ENCODE measurements at places on chromosomes 3 and 15. TPM values are rescaled to one million over a fixed set of nuclear protein-coding genes. Genes with fewer than 3 reads are reported as not detected.

The ADAMTS7 gene
- 1.3 TPM for total RNA-seq

The TYRO3 gene
- 30.8 TPM for total RNA-seq

The ONECUT1 gene
- total RNA-seq: not detected

The PLA2G4E gene
- not detected for total RNA-seq

The PPP1R14D gene
- total RNA-seq: 0.55 TPM

The PTX3 gene
- total RNA-seq: 0.59 TPM

The TMEM266 gene
- 0.38 TPM for total RNA-seq

The TUSC2 gene
- total RNA-seq: 28.5 TPM

The SLC12A1 gene
- not detected for total RNA-seq

The STARD5 gene
- 0.41 TPM for total RNA-seq

The LOXL1 gene
- total RNA-seq: 35.8 TPM

The SAMMSON gene
- not detected for total RNA-seq

The OIP5 gene
- total RNA-seq: 23.9 TPM

The TF gene
- 0.24 TPM for total RNA-seq

The ATP13A5 gene
- total RNA-seq: not detected

The C2CD4B gene
- not detected for total RNA-seq

The ASB14 gene
- not detected for total RNA-seq

The FBXW12 gene
- total RNA-seq: not detected

The SLC22A14 gene
- total RNA-seq: not detected

The FANCD2OS gene
- not detected for total RNA-seq

The EOMES gene
- not detected for total RNA-seq

The TLR9 gene
- 0.30 TPM for total RNA-seq

The EAF2 gene
- total RNA-seq: 0.90 TPM

The FAM81A gene
- 7.0 TPM for total RNA-seq

The GOLGA8R gene
- 1.4 TPM for total RNA-seq

The MCTP2 gene
- 5.7 TPM for total RNA-seq

The CX3CR1 gene
- total RNA-seq: not detected

The ZNF619 gene
- 5.1 TPM for total RNA-seq

Measured in PC-9 (cell line).